ENCODE measurements at places on chromosomes 3 and 15.

DNA sequence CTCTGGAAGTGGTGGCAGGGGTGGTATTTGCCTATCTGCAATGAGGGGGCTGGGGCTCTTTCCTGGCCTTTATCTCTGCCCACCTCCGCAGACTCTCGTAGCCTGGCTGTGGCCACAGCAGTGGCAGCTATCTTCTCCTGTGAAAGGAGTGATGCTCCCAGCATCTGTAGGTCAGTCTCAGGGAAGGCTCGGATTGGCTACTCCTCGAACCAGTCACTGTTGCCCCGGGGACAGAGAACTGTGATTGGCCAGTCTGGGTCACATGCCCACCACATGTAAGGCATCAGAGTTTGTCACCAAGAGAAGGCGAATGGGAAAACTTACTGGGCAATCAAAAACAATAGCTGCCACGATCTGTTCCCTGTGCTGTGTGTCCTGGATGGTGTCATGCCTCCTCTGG, 30.1 kb upstream of the FGD5 start:
- peak; percentile 39 for DNase-seq

GRCh38 chr3:123447749-123448517, 957 bp downstream of the ADCY5 start:
- DNase-seq = peak; percentile 41

DNA sequence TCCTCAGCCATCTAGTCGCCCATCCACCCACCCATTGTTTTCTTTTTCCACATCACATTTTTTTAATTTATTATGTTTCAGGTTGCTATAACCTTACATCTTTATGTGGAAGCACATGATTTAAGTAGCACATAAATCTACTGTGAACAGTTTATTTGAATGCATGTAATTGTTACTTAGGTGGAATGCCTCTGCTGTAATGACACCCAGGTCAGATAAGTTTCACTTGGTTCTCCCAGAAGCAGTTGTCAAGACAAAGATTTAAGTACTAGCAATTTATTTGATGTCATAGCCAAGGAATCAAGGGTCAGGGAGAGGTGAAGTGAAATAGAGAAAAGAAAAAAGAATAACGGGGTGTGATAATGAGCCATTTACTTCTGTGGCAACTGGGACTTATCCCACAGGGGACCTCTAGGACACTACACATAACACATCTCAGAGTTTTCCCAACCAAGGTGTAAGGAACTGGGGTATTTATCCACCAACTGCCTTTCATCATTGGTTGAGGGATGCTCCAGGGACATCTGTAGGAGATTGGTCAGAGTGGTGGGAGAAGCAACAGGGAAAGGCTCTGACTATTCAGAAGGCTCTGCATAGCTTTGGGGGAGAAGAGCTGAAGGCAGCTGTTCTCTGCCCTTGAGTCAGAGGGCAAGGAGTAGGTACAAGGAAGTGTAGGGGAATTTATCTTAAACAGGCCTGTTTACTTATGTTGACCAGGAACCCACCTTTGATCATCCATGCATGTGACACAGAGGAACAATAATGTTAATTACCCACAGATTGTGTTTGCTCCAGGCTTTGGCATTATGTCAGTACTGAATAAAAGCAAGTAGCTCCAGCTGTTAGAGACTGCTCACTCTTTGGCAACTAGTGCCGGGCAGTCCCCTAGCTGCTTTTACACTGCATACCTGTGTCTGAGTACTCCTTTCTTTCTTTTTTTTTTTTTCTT, 94.8 kb downstream of the CD200R1L start:
- no peak for DNase-seq

DNA sequence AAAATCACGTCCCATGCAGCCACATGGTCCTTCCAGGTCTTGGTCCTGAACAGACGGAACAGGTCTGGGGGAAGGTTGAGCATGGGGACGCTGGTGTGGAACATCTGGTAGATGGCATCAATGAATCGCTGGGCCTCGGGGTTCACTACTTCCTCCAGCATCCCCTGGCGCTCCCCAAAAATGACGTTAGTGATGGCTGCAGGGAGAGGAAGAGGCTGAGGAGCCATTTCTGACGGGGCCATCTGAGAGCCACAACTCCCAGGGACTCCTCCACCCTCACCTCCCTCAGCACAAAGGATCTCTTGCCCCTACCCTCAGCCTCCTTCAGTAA, 23.7 kb downstream of the CYP11A1 start:
- no peak for DNase-seq

DNA sequence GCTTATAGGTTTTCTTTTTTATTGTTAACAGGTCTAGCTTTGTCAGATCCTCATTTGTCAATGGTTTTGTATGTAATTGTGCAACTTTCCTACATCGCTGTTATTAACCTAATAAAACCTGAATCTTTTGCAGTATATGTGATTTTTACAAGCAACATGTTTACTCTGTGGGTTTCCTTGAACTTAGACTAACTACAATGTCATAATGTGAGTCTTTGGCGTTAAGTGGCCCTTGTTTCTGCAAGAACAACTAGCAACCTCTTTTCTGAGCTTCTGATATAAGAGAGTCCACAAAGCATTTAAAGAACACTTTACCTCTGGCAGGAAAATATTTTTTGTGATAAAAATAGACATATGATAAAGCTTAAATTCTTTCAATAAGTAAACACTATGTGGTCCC, 230.3 kb upstream of the CFAP20DC start:
- no peak for DNase-seq

DNA sequence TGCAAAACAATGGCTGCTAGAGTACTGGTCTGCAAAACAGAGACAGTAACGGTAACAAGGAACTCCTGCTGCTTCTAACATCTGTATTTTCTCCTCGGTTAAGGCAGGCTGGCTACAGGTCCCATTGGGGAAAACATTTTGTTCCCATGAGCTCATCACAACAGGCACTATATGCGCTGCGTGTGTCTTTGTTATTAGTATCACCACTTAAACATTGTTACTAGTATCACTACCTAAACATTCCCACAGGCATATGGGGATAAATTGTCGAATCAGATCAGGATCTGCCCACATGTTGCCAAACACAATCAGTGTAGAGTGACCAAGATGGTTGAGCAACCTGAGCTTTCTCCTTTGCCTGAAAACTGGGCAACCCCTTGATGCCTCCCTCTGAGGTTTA, 77.2 kb downstream of the TOP2B start:
- no peak for DNase-seq

GRCh38 chr3:140332131-140332530, 345.7 kb upstream of the TRIM42 start:
- DNase-seq = no peak

GRCh38 chr3:48919215-48920138, 835 bp downstream of the ARIH2 start:
- no peak for DNase-seq

GRCh38 chr3:130604806-130605205, 87.8 kb downstream of the COL6A6 start:
- DNase-seq = no peak

DNA sequence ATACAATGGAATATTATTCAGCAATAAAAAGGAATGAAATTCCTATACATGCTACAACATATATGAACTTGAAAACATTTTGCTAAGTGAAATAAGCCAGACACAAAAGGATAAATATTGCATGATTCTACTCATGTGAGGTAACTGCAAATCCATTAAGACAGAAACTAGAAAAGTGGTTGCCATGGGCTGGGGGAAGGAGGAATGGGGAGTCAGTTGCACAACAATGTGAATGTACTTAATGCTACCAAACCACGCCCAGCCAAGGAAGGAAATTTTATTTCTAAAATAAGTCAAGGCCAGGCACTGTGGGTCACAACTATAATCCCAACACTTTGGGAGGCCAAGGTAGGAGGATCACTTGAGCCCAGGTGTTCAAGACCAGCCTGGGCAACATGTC, 9.8 kb upstream of the GMPPB start:
- DNase-seq = no peak

DNA sequence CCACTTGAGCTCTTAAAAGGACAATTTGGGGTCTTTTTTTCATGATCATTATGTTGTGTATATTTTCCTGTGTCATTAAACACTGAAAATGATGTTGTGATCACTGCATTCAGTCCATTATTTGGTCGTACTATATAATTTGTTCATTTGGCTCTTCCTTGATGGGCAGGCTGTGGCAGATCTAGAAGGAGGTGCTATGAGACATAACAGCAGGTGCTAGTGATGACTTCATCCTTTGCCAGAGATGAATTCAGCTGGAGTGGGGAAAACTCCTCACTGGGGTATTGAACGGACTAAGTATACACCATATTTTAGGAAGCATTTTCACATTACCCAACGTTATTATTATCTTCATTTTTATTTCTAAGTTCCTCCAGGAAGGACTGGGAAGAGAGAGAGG, 12.0 kb downstream of the CMTM7 start:
- no peak for DNase-seq

- no peak for DNase-seq
Observed at GRCh38 chr3:111454551-111454950, 87.4 kb upstream of the CD96 start.

DNA sequence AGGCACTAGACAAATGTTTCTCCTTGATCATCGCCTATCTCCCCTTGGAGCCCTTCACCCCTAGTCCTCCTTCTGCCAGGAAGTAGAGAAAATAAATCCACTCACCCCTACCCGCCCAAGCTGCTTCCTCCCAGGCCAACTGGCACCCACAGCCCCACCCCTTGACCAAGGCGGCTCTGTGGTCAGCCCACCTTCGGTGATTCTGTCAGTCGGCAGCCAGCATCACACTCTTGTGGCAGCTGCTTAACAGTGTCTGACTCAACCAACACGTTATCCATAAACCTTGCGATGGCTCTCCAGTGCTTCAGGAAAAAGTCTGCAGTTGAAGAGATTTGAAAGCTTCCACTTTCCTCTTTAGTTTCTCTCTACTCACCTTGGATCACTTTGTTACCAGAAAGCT, 7.6 kb downstream of the SHF start:
- no peak for DNase-seq

- peak; percentile 71 for DNase-seq
Observed at GRCh38 chr15:57375827-57376695, at the start of gene CGNL1. Gene CGNL1, plus strand, starts transcription at chr15:57376505. Its CDS starts 61,495 bp downstream, at chr15:57438000.

GRCh38 chr3:97417-98258, 98.9 kb upstream of the CHL1 start:
- DNase-seq = no peak
